Stimulated activated CD8-positive, alpha-beta memory T cell treated with anti-CD3 and anti-CD28 coated beads, Interleukin-4, amount 100 ng/mL, for 1 hour (primary cell): ENCODE measurements at places on chromosomes 7 and 10.

GRCh38 chr7:41869997-41870396, 167.1 kb upstream of the INHBA start:
- DNase-seq = no peak

DNA sequence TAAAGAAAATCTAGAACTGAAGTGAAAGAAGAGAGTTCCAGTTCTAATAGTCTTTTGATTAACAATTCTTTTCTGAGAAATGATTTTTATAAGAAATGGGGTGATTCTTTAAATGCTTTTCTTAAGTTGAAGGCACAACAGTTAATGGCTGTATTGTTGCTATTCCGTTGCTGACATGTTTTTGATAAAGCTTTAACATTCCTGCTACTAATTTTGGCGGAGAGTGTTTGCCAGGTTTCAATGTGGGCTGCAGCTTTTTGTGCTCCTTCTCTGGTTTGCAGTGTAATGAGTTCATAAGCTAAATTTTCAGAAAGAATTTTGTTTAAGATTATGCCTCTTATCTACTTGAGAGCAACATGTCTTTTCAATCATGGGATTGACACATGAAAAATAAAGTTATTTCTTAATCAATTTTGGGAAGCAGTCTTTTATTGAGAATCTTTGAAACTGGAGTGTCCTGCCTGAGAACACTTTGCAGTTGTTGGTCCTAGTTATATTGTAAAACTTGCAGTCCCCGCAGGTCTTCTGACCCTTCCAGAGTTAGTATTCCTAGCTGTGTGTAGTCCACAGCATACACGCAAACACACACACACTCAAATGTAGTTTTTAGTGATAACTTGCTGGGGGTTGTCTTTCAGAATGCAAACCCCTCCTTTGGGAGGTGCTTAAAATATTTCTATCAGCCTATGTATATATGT, 56.7 kb downstream of the COL17A1 start:
- no peak for DNase-seq

DNA sequence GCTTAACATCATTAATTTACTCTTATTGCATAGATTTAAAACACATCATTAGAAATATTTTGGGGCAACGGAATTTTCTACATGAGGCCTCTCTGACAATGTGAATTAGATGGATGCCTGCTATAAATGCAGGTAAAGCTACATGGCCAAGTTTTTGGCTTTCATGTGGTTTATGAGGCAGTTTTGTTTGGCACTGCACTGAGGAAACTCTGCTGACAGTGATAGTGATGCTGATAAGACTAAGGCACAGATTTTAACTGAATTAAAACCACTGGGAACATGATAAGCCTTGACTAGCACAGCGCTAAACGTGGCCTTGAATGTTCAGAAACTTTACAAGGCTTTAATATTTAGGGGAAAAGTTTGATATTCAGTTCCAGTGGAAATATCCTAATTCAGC, 114.3 kb upstream of the NOBOX start:
- DNase-seq = no peak

- no peak for DNase-seq
These were observed 30.3 kb downstream of the SKIDA1 start for GRCh38 chr10:21495002-21495751.

GRCh38 chr10:74705358-74705980, 120.9 kb upstream of the KAT6B start:
- no peak for DNase-seq

DNA sequence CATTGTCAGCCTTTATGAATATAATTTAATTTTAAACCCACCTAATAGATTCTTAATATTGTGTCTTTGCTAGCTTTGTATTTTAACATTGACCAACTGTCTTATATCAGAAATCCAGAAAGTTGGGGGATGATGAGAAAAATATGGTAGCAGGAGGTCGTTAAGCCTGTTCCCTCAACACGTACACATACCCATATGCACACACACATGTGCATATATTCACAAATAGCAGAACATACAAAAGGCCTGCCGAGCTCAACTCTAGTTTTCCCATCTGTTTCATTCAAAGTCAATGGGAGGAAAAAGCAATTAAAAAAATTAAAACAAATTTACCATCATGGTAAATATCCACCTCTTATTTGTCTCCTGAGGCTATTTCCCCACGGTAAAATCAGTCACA, 25.9 kb upstream of the PTPRZ1 start:
- DNase-seq = no peak

GRCh38 chr7:25087855-25088254, 37.2 kb downstream of the CYCS start:
- DNase-seq = no peak

DNA sequence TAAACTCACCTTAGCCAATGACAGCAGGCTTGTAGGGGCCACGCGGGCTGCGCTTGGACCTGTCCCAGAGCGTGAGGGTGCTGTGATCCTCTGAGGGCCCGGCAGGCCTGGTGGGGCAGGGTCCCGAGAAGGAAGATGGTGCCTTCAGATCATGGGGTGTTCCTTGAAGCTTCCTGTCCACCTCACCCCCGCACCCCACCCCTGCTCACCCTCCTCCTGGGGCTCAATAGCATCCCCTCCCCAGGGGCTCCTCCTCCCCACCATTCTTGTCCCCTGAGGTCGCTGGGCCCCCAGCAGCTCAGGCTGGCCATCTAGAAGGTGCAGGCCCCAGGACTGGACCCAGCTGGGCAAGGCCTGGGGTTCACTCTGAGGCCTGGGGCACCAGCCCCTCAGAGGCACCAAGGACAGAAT, 33.9 kb downstream of the PWWP2B start:
- no peak for DNase-seq

DNA sequence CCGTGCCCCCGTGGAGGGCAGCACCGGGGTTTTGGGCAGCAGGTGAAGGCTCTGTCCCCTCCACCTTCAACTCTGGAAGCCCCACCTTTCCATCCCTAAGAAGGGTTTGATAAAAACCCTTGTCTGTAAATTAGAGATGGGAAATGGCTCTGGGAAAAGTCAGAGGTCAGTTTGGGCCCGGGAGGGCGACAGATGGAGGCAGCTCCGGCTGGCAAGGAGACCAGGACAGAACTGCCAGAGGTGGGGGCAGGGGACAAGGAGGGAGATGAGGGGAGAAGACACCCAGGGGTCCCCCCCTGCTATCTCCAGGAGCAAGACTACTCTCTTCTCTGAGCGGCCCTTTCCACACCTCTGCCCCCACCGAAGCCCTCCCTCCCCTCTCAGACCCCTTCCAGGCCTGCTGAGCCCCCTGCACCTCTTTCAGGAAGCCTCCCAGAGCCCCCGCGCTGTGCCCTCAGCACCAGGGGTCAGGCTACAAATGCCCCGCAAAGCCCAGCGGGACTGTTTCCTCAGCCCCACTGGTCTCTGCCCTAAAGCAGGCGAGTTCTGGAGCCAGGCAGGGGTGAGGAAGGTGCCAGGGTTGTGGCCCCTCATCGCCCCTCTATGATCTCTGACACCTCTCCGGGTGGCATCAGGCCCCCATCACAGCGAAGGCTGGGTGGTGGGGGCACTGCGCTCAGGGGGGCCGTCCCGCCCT, 980 bp upstream of the SH2B2 start:
- DNase-seq = no peak

GRCh38 chr7:2405601-2406345, 2.4 kb downstream of the CHST12 start:
- no peak for DNase-seq

DNA sequence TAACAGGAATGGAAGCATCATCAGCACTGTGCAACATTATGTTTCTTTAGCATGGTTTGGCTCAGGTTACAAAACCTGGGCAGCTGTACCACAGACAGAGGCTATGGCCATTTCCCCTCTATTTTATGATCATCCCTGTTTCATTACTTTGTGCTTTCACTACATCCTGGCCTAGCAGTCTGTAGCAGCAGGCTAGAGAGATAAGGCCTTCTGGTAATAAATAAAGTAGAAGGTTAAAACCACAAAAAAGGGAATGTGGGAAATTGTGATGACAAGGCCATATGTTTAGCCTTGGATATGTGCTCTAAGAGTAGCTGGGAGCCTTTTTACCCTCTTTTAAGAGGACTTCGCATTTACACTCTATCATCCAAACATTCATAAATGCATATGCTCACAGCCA, 266.2 kb upstream of the PHF14 start:
- no peak for DNase-seq

DNA sequence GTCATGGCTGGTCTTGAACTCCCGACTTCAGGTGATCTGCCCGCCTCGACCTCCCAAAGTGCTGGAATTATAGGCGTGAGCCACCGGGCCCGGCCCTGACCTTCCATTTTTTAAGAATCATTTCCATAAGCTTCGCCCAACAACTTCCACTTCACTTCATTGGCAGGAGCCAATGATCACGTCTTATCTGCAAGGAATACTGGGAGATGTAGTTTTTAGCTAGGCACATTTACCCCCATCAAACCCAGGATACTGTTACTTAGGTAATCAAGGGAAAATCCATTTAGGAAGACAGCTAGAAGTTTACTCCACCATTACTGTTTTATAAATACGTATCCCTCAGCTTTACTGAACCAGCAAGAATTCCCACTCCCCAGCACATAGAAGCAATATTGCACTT, 3.4 kb upstream of the CDK13 start:
- no peak for DNase-seq

DNA sequence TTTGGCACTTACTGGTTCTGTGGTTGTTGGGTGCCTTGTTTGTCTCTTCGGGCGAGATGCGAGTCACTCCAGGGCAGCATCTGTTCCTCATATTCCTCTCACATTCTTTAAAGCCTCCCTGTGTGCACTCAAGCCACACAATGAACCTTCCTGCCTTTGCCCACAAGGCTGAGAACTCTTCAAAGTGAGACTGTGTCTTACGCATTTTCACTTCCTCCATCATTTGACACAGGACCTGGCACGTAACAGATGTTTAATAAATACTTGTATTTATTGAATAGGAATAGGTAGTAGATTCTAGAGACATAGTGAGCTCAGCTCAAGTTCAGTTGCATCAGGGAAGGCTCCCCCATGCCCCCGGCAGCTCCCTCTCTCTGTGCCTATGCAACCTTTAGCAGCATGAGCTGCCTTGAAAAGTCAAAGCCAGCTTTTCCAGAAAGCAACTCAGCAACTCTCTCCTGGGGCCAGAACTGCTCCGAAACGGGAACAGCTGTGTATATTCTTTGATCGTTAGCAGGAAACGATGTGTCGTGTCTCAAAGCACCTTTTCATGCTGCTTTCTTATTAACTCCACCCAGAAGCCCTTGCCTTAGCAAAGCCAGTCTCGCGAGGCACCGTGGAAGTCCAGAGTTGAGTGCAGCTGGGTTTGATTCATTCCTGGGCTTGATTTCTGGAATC, 97.5 kb downstream of the PFKFB3 start:
- no peak for DNase-seq

- no peak for DNase-seq
These were observed 305.8 kb downstream of the PLXNA4 start for GRCh38 chr7:132270517-132270916.
